Esophagus (tissue), 2 donors: ENCODE measurements at places on chromosomes 7 and 10. TPM values are rescaled to one million over a fixed set of nuclear protein-coding genes. Genes with fewer than 3 reads are reported as not detected.

Gene VGF
- not detected for polyA plus RNA-seq

Gene DUSP5
- 33.8 TPM for polyA plus RNA-seq

Gene C7orf33
- polyA plus RNA-seq, result not detected

Gene DOCK1
- polyA plus RNA-seq, result 17.5 TPM

Gene GNB2
- polyA plus RNA-seq, result 284 TPM

Gene KLF14
- not detected for polyA plus RNA-seq

Gene GBX1
- not detected for polyA plus RNA-seq

Gene ACBD7
- polyA plus RNA-seq, result 0.09 TPM

Gene CXCL12
- 4.1 TPM for polyA plus RNA-seq

Gene PRSS1
- 3.0 TPM for polyA plus RNA-seq

Gene ADAM22
- polyA plus RNA-seq, result 0.08 TPM

Gene EGR2
- polyA plus RNA-seq, result 0.47 TPM

Gene SPDYE3
- polyA plus RNA-seq, result 0.10 TPM

Gene NPY4R2
- polyA plus RNA-seq, result 0.04 TPM

Gene PLA2G12B
- not detected for polyA plus RNA-seq

Gene GRM3
- 0.05 TPM for polyA plus RNA-seq

Gene ELOVL3
- 0.02 TPM for polyA plus RNA-seq

Gene SNX13
- polyA plus RNA-seq, result 7.4 TPM

Gene PCLO
- polyA plus RNA-seq, result 1.6 TPM

Gene AKR1C1
- 97.1 TPM for polyA plus RNA-seq

Gene GPR85
- polyA plus RNA-seq, result 0.20 TPM

Gene CARD11
- 0.66 TPM for polyA plus RNA-seq

Gene STEAP1B
- polyA plus RNA-seq, result 0.18 TPM

Gene OR9A2
- not detected for polyA plus RNA-seq

Gene ELN
- polyA plus RNA-seq, result 12.6 TPM

Gene SRGN
- 14.9 TPM for polyA plus RNA-seq

Gene SH3PXD2A
- polyA plus RNA-seq, result 14.9 TPM

Gene AUTS2
- 15.6 TPM for polyA plus RNA-seq

Gene RGR
- 0.33 TPM for polyA plus RNA-seq

Gene ATG9B
- 143 TPM for polyA plus RNA-seq

Gene IL2RA
- polyA plus RNA-seq, result 0.16 TPM

Gene NPTX2
- 1.6 TPM for polyA plus RNA-seq

Gene STAMBPL1
- polyA plus RNA-seq, result 1.9 TPM

Gene AKR1C4
- not detected for polyA plus RNA-seq

Gene TDRD1
- polyA plus RNA-seq, result 0.04 TPM

Gene ALOX5
- polyA plus RNA-seq, result 12.2 TPM

Gene CLEC5A
- polyA plus RNA-seq, result 0.69 TPM

Gene IFIT2
- 1.1 TPM for polyA plus RNA-seq

Gene TRPV6
- polyA plus RNA-seq, result 2.5 TPM

Gene TPST1
- polyA plus RNA-seq, result 5.9 TPM

Gene PRKCQ
- 0.69 TPM for polyA plus RNA-seq

Gene HEPACAM2
- polyA plus RNA-seq, result not detected

Gene SPDYE6
- not detected for polyA plus RNA-seq
